M059J (cell line): ENCODE measurements at places on chromosomes 7 and 10.

DNA sequence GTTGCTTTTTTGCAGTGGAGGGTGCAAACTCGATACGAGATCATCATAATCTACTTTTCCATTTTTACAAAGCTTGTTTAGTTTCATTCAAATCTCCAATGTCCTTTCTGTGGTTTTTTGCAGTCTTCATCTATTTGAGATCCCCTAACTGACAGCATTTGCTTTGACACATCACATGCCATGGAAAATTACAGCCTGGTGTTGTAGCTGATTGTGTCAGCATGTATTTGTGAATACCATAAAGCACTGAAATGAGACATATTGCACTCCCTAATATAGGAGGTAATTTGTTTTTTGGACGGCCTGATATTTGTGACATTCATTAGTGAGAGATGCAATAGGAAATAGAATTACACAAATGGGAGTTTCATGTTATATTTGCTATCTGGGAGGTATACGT lies 620.8 kb downstream of the KCNMA1 start:
- DNase-seq = peak; percentile 4

- no peak for DNase-seq
These were observed 5.9 kb upstream of the GDF10 start for GRCh38 chr10:47294057-47294456.

GRCh38 chr10:32139223-32140073 lies 83.2 kb upstream of the KIF5B start:
- peak; percentile 90 for DNase-seq

GRCh38 chr7:149742075-149742701 lies 31.2 kb downstream of the ZNF467 start:
- peak; percentile 57 for DNase-seq
